ENCODE measurements at places on chromosomes 7 and 10. TPM values are rescaled to one million over a fixed set of nuclear protein-coding genes. Genes with fewer than 3 reads are reported as not detected.

GRCh38 chr10:87750001-87750671 lies 67.9 kb downstream of the ATAD1 start:
- DNase-seq, result no peak

DNA sequence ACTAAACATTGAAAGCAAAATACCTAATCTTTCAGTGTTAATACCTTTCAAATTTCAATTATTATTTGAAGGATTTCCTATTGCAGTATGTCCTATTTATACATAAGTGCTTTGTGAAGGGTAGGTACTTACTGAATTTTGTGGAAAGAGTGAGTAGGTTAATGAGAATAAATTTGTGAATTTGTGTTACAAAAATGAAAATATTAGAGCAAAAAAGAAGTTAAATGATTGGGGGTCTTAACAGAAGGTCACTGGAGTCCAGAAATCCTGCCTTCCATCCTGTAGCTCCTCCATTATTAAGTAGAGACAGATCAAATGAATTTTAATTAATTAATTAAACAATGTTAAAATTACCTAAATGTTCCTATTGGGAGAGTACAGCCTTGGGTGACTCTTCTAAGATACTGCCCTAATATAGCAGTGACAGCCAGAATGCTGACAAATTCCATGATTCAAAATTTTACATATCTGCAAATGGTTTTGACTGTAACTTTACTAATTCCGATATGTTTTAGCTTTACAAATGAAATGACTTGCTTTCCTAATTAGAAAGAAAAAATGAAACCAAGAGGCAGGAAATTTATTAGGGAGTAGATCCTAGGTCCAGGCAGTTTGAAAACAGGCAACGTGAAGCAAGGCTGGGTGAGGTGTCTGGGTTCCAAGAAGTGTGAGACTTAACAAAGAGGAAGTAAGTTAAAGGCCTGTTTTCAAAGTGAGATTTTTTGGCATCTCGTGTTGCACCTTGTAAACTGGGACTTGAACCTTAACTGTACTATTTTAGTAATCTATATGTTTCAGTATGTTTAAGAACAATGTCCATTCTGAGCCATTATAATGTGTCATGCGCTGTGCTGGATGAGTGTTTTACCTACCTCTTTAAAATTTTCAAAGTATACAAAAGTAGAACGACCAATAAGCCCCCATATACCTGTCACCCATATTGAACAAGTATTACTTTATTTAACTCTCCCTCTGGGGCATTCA lies 1.5 kb downstream of the PIK3CG start:
- DNase-seq, result peak; percentile 79

GRCh38 chr7:8143151-8143874 lies 118.7 kb downstream of the ICA1 start:
- DNase-seq, result no peak

DNA sequence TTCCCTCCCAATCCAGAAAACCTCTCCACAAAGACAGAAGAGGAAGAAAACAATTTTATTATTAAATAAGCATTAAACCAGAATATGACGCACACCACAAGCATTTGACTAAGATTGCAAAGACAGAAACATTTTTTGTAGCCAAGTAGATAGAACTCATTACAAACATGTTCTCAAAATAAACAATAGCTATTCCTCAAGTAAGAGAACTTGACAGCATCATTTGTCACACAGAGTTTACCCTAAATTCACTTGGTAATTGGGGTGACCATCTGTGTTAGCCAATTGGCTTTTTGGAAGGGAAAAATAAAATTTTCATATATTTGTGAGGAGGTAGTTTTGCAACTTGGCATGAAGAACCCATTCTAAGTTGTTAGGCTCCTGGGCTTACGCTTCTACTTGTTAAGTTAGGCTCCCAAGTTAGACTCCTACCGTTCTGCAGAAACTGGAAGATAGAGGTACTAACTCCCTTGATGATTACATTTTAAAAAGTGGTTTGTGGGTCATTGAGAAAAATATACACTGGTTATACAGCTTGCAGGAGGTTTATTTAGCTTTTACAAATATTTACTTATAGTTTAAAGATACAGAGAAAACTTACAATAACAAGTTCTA lies 618.6 kb upstream of the CNTNAP2 start:
- DNase-seq, result no peak

GRCh38 chr7:55065511-55066229 lies 46.9 kb downstream of the EGFR start:
- DNase-seq, result no peak

DNA sequence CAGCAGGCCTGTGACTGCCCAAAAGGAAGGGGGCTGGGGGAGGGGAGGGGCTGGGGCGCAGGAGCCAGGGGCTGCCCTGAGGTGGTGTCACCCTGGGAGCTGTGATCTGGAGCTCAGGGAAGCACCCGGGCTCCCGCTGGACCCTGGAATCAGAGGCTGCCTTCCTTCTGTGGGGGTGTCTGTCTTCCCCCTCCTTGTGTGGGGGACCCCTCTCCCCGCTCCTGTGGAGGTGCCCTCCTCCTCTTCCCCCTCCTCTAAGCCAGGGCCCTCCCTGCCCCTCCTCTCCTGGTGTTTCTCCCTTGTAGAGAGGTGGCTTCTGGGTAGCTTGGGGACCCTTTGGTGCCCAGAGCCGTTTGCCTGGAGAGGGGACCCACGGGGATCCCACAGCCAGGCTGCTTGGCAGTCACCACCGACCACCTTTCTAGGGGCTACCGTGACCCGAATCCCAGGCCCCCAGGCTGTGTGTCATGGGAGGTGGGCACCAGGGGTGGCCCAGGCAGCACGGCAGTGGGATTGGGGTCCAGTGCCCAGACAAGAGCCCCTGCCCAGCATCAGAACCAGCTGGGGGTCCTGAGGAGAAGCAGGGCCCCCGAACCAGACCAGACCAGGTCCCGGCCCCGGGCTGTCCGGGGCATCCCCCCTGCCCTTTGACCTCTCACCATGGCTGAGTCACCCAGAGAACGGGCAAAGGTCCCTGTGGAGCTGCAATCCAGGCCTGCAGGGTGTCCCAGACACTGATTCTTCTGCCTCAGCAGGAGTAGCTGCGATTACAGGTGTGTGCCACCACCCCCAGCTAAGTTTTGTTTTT lies 741 bp downstream of the PRAP1 start:
- DNase-seq, result no peak

Gene GPR26
- not detected for polyA plus RNA-seq

Gene OR6V1
- not detected for polyA plus RNA-seq

Data from CD14-positive monocyte (primary cell).